ENCODE measurements at places on chromosomes 4 and X. TPM values are rescaled to one million over a fixed set of nuclear protein-coding genes. Genes with fewer than 3 reads are reported as not detected.

The RTL5 gene
- total RNA-seq: 0.41 TPM

The DGAT2L6 gene
- not detected for total RNA-seq

The TET2 gene
- total RNA-seq: 19.1 TPM

The CLDN22 gene
- total RNA-seq: not detected

The F8A3 gene
- total RNA-seq: 12.7 TPM

The SYAP1 gene
- total RNA-seq: 16.2 TPM

The PARM1 gene
- 6.9 TPM for total RNA-seq

The TMPRSS11B gene
- 365 TPM for total RNA-seq

The PASD1 gene
- not detected for total RNA-seq
